Testis (tissue), 5 donors: ENCODE measurements at places on chromosomes 13 and 19. TPM values are rescaled to one million over a fixed set of nuclear protein-coding genes. Genes with fewer than 3 reads are reported as not detected.

DNA sequence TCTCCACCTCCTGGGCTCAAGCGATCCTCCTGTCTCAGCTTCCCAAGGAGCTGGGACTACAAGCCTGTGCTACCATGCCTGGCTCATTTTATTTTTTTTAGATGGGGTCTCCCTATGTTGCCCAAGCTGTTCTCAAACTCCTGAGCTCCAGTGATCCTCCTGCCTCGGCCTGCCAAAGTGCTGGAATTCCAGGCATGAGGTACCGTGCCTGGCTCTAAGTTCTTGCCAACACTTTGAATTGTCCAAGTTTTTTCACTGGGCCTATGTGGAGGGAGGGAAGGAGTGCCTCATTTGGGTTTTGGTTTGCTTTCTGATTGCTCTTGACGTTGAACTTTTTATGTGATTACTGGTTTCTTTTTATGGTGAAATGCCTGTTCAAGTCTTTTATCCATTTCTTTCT lies 4.4 kb upstream of the UNC13A start:
- no peaks in the 10 kb centered on the region for H3K36me3 ChIP-seq
- H3K27ac ChIP-seq, result no peak overlapping the region
- no peak for DNase-seq
- no peak overlapping the region for H3K4me3 ChIP-seq
- no peaks in the 10 kb centered on the region for H3K27me3 ChIP-seq

GRCh38 chr19:54345938-54346386 lies 7.0 kb upstream of the LILRA4 start:
- no peaks in the 10 kb centered on the region for H3K36me3 ChIP-seq
- H3K27me3 ChIP-seq, result no peaks in the 10 kb centered on the region
- H3K27ac ChIP-seq, result no peak overlapping the region
- no peak overlapping the region for H3K4me3 ChIP-seq
- no peak for DNase-seq
- H3K4me1 ChIP-seq, result no peaks in the 10 kb centered on the region

- no peak overlapping the region for H3K27ac ChIP-seq
- no peaks in the 10 kb centered on the region for H3K27me3 ChIP-seq
- H3K4me1 ChIP-seq, result peaks cover 15% of the 10 kb centered on the region
- no peak for DNase-seq
- H3K36me3 ChIP-seq, result no peaks in the 10 kb centered on the region
These were observed 275.6 kb downstream of the DCLK1 start for GRCh38 chr13:35855531-35856019.

DNA sequence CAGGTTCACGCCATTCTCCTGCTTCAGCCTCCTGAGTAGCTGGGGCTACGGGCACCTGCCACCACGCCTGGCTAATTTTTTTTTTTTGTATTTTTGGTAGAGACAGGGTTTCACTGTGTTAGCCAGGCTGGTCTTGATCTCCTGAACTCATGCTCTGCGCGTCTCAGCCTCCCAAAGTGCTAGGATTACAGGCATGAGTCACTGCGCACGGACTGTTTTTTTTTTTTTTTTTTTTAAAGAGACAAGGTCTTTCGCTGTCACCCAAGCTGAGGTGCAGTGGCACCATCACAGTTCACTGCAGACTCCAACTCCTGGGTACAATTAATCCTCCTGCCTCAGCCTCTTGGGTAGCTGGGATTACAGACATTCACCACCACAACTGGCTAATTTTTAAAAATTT lies 8.2 kb upstream of the ADAMTS10 start:
- no peak overlapping the region for H3K27ac ChIP-seq
- no peaks in the 10 kb centered on the region for H3K36me3 ChIP-seq
- no peaks in the 10 kb centered on the region for H3K4me1 ChIP-seq
- no peak for DNase-seq

DNA sequence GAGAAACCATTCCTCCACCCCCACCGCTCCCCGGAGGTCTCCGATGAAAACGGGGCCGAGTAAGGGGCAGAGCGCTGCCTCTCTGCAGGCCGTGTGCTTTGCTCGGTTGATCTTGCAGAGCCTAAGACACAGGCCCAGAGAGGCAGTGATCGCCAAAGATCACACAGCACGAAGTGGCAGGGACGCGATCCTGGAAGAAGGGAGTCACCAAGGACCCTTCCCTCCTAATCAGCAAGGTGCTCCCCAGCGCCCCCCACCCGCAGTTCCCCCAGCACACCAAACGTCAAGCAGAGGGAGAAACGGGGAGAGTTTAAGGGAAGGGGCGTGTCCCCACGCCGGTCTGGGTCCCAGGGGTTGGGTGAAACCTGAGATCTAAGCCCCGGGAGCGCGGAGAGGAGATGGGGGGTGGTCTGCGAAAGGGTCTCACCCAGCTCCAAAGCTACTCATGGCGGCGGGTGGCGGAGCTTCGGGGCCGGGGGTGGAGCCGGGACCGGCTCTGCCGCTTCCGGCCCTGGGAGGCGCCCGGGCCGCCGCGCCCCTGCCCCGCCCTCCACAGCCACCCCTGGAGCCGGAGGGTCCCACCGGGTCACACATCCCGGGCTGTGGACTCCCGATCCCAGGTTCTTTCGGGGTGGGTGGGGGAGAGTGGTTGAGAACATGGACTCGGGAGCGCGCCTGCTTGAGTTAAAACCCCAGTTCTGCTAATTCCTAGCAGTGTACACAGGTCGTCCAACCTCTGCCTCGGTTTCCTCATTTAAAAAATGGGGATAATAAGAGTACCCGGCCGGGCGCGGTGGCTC lies at the start of gene EML2:
TSS of gene EML2 (minus strand) at position 468 of the 800 bp plus-strand sequence. CDS start at position 447, 21 bp downstream.
- H3K27ac ChIP-seq, result no peak within 1 kb of the TSS
- H3K4me3 ChIP-seq, result peak within 1 kb of the TSS; percentile 70
- no peaks in the 10 kb centered on the region for H3K36me3 ChIP-seq
- H3K27me3 ChIP-seq, result no peaks in the 10 kb centered on the region
- peak; percentile 43 for DNase-seq
- H3K4me1 ChIP-seq, result peaks cover 30% of the 10 kb centered on the region

DNA sequence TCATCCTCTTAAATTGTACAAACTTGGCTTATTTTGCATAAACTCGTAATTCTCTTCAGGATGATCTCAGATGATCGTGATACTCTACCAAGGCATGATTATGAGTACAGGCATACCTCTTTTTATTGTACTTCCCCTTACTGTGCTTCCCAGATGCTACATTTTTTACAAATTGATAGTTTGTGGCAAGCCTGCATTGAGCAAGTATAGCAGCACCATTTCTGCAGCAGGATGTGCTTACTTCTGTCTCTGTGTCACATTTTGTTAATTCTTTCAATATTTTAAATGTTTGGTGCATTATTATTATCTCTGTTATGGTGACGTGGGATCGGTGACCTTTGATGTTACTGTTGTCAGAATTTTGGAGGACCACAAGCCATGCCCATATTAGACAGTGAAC lies 752.3 kb downstream of the PCDH9 start:
- H3K27ac ChIP-seq, result no peak overlapping the region
- H3K4me1 ChIP-seq, result no peaks in the 10 kb centered on the region
- H3K27me3 ChIP-seq, result no peaks in the 10 kb centered on the region
- no peaks in the 10 kb centered on the region for H3K36me3 ChIP-seq
- no peak for DNase-seq
- no peak overlapping the region for H3K4me3 ChIP-seq

DNA sequence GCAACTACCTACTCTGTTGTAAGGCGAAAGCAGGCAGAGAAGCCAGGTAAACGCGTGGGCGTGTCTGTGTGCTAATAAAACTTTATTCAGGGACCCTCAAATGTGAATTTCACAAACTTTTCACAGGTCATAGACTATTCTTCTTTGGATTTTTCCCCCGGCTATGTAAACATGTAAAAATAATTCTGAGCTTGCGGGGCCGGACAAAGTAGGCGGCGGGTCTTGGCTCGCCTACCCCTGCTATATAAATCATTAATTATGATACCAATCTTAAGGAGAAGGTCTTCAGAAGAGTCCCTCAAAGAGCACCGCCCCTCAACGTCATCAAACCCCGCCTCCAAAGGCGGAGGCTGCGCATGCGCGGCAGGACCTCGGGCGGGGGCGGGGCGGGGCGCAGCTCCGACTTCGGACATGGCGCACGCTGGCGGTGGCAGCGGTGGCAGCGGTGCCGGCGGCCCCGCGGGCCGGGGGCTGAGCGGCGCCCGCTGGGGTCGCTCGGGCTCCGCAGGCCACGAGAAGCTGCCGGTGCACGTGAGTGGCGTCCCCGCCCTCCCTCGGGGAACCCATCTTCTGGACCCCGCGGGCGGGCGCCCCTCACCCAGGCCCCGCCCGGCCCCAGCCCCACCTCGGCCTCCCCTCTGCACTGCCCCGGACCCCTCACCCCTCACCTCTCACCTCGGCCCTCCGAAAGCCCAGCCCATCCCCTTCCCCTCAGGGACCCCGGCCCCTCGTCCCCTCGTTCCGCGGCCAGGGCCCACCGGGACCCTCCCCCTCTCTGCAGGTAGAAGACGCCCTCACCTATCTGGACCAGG lies at the start of gene SIN3B:
TSS of gene SIN3B (plus strand) at position 389 of the 812 bp plus-strand sequence. CDS start at position 412, 23 bp downstream.
- no peaks in the 10 kb centered on the region for H3K27me3 ChIP-seq
- H3K36me3 ChIP-seq, result no peaks in the 10 kb centered on the region
- peaks cover 36% of the 10 kb centered on the region for H3K4me1 ChIP-seq
- H3K4me3 ChIP-seq, result peak within 1 kb of the TSS; percentile 97

DNA sequence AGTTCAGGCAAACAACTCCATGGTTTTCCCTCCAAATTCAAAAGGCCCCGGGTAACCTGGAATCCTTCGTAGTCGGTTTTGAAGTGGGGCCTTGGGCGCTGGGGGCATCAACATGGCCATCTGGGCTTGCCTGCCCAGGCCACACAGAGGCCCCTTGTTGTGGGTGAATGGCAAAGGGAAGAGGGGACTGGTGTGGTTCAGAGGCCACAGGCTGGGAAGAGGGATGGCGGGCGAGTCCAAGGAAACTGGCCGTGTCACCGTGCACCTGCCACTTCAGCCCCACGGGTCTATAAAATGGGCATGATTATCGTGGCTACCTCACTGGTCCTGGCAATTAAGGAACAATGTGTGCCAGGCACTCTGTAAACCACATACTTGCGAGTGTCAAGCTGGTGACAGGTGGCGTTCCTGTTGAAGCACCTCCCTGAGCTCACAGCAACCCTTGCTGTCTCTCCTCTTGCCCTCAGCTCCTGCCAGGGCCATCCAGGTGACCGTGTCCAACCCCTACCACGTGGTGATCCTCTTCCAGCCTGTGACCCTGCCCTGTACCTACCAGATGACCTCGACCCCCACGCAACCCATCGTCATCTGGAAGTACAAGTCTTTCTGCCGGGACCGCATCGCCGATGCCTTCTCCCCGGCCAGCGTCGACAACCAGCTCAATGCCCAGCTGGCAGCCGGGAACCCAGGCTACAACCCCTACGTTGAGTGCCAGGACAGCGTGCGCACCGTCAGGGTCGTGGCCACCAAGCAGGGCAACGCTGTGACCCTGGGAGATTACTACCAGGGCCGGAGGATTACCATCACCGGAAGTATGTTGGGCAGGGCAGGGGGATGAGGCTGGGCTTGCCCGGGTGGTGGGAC lies 1.3 kb downstream of the LSR start:
- no peak for DNase-seq
- no peaks in the 10 kb centered on the region for H3K4me1 ChIP-seq
- no peak overlapping the region for H3K4me3 ChIP-seq

GRCh38 chr19:13207846-13208671 lies 57.8 kb downstream of the IER2 start:
- no peaks in the 10 kb centered on the region for H3K4me1 ChIP-seq
- DNase-seq, result peak; percentile 39
- no peaks in the 10 kb centered on the region for H3K27me3 ChIP-seq
- H3K4me3 ChIP-seq, result peak overlapping the region; percentile 51
- H3K27ac ChIP-seq, result peak overlapping the region; percentile 24
- no peaks in the 10 kb centered on the region for H3K36me3 ChIP-seq

NFILZ gene
- total RNA-seq, result 4.6 TPM

HPN gene
- total RNA-seq, result 0.79 TPM

UQCRFS1 gene
- 37.4 TPM for total RNA-seq
